Central memory CD8-positive, alpha-beta T cell (primary cell): ENCODE measurements at places on chromosomes 3 and 15.

DNA sequence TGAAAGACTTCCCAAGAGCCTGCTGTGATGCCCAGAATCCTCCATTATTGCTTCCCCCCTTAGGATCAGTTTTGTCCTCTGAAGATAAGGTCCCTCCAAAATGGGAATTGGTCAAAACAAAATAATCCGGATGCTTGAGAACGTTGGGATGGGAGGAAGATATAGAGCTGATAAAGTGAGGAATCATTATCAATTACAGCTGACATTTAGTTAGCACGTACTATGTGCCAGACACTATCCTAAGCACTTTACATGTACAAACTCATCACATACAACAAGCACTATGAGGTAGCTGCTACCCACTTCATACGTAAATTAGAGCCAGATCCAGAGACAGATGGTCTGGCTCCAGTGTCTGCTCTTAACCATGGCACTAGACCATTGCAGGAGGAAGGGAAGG is 6.6 kb upstream of the RPP25 start:
- H3K27me3 ChIP-seq = peaks cover 34% of the 10 kb centered on the region
- H3K27ac ChIP-seq = no peak overlapping the region
- no peak overlapping the region for H3K4me3 ChIP-seq
- peaks cover 4% of the 10 kb centered on the region for H3K36me3 ChIP-seq

GRCh38 chr3:196419386-196419785 is 12.8 kb downstream of the UBXN7 start:
- no peak overlapping the region for H3K27ac ChIP-seq
- H3K4me1 ChIP-seq = peaks cover 66% of the 10 kb centered on the region
- no peak for DNase-seq
- no peaks in the 10 kb centered on the region for H3K27me3 ChIP-seq
- no peaks in the 10 kb centered on the region for H3K36me3 ChIP-seq

GRCh38 chr15:58977887-58978286 is 9.6 kb upstream of the RNF111 start:
- H3K4me1 ChIP-seq = peaks cover 25% of the 10 kb centered on the region
- DNase-seq = no peak
- H3K36me3 ChIP-seq = peaks cover 4% of the 10 kb centered on the region
- H3K27ac ChIP-seq = no peak overlapping the region
- no peak overlapping the region for H3K4me3 ChIP-seq

DNA sequence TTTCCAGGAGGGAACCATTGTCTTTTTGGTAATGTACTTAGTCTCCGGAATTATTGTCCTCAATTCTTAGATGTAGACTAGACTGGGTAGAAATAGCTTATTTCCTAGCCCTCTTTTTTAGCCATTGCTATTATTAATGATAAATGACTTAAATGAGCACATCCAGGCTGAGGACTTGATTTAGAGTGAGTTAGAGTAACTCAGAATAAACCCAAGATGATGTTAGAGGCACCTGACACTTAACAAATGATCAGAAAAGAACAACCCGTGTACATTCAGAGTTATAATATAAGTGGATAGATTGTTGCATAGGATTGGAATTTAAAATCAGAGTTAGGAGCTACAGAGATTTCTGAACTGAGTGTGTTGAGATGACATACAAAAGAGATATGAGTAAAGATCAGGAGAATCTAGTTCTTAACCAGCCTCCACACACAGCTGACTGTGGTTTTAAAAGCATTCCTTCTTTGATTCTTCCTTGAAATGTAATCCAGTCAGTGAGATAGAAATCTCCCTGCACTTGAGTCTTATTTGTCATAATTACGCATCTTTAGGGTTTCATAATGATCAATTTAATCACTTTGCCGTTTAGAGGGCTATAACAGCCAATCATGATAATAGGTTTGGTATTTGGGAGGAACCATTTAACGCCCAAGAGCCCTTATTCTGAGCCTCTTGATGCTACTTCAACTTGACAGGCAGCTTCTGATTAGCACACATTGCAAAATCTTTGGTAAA is 366.5 kb downstream of the GAP43 start:
- H3K4me3 ChIP-seq = no peak overlapping the region
- no peaks in the 10 kb centered on the region for H3K27me3 ChIP-seq
- no peak for DNase-seq
- no peak overlapping the region for H3K27ac ChIP-seq
- no peaks in the 10 kb centered on the region for H3K36me3 ChIP-seq

GRCh38 chr3:50415816-50416215 is 56.5 kb upstream of the TMEM115 start:
- no peak overlapping the region for H3K4me3 ChIP-seq
- H3K27me3 ChIP-seq = no peaks in the 10 kb centered on the region
- peaks cover 27% of the 10 kb centered on the region for H3K4me1 ChIP-seq

DNA sequence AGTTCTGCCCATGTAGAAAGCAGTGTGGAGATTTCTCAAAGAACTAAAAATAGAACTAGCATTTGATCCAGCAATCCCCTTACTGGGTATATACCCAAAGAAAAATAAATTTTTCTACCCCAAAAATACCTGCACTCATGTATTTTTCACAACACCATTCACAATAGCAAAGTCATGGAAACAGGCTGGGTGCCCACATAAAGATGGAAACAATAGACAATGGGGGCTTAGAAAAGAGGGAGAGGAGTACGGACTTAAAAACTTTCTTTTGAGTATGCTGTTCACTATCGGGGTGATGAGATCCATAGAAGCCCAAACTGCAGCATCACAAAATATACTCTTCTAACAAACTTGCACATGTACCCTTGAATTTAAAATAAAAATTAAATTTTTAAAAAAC is 345.1 kb upstream of the CCDC54 start:
- no peak overlapping the region for H3K27ac ChIP-seq
- H3K27me3 ChIP-seq = peaks cover 7% of the 10 kb centered on the region
- no peaks in the 10 kb centered on the region for H3K36me3 ChIP-seq

DNA sequence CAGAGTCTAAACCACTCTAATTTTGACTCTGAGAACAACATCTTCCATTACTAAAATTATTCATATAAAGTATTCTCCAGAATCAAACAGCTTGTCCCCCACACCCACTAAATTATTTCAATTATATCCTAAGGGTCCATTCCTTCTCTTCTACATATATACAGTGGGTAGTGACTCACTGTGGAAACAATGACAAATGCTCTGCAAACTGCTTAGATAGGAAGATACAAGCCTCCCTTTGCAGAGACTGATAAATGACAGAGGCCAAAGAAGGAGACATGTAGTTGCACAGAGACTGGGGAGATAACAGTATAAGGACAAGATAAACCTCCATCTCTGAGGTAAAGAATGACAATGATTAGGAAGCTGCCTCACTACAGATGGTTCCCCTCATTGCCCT is 1087.4 kb downstream of the AGBL1 start:
- H3K36me3 ChIP-seq = no peaks in the 10 kb centered on the region
- no peak overlapping the region for H3K27ac ChIP-seq
- H3K4me1 ChIP-seq = no peaks in the 10 kb centered on the region

- no peaks in the 10 kb centered on the region for H3K4me1 ChIP-seq
- H3K4me3 ChIP-seq = no peak overlapping the region
- DNase-seq = no peak
- no peaks in the 10 kb centered on the region for H3K36me3 ChIP-seq
- H3K27ac ChIP-seq = no peak overlapping the region
These were observed 15.1 kb downstream of the PLSCR5 start for GRCh38 chr3:146589899-146590508.

DNA sequence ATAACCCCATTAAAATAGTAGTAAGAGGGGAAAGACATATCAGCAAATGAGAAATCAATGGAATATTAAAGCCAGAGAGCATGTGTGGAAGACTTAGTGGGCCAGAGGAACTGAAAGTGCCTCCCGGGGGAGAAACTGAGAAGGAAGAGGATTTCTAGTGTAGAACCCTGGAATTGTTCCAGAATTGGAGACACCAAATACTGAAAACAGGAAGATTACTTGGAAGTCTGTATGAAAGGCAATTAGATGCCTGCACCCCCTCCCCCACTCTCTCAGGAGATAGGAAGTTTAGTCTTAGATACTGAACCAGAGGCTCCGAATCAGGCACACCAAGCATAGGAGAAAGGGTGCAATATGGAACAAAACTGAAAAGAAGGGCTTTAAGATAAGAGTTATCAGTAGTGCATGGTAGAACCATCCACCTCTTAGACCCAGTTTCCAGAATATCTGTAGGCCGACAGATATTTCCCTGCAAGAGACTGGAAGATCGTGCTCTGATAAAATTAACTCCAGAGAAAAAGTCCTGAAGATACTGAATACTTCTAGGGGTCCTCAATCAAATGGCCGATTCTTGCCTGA is 32.4 kb downstream of the KLHL18 start:
- H3K4me3 ChIP-seq = no peak overlapping the region
- H3K27ac ChIP-seq = peak overlapping the region; percentile 36
- H3K27me3 ChIP-seq = no peaks in the 10 kb centered on the region
- DNase-seq = no peak
- H3K4me1 ChIP-seq = peaks cover 21% of the 10 kb centered on the region

DNA sequence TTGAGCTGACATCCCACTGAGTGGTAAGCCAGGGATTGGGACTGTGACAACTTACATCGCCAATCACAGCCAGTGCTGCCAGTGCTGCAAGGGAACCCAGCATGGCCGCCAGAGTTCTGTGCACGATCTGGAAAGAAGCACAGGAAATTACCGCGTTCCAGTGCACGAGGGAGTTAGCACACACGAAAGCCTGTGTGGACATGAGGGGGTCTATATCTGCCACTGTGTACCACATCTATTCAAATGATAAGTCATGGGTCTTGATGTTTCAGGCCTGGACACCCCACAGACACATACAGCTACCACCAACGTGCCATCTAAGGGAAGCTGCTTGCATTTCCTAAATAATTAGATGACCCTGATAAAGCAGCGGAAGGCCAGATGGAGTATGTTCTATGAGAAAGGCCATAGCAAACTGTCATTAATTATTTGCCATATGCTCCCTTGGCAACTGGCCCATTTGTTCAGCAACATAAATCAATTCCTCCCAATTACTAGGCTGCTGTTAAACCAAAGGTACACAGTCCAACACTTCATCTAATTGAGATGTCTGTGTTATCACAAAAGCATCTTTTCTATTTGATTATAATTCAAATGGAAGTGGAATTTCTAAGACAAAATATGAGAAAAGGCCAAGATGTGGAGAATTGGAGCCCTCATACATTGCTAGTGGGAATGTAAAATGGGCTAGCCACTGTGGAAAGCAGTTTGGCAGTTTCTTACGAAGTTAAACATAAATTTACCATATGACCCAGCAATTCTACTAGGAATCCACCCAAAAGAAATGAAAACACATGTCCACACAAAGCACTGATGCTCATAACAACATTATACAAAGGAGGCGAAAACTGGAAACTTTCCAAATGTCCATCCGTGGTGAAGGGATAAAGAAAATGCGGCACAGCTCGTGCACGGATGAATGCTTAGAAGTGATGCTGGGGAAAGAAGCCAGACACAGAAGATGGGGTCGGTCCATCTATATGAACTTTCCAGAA is 108.3 kb downstream of the OCA2 start:
- H3K4me3 ChIP-seq = no peak overlapping the region
- H3K36me3 ChIP-seq = no peaks in the 10 kb centered on the region
- no peaks in the 10 kb centered on the region for H3K27me3 ChIP-seq
- no peak overlapping the region for H3K27ac ChIP-seq

DNA sequence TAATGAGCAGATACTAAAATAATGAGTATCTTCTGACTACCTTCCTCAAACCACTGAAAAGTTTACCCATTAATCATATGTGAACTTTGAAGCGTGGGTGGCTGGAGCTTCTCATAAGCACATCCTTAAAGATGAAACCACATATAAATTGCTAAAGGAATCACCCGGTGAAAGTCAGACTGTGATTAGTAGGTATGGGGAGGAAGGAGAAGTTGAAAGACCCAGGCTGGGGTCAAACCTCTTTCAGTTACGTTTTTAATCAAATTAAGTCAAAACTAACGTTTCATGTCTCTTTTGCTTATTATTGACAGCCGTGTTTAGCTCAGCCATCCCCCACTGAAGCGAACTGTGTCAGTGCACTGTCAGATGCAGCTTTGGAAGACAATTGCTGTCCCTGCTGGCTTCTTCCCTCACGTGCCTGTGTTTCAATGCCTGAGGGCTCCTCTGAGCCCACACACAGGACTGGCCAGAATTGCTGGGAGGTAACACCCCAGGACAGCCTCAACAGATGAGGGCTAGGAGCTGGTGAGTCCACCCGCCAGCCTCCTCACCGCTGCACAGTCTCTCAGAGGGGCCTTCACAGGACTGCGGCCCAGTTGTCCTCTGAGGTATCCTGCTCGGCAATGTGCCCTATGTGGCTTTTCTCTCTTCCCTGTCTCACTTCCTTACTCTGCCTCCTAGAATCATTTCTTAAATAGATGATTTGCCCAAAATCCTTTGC is 29.3 kb upstream of the SH3BP5 start:
- peak overlapping the region; percentile 81 for H3K27ac ChIP-seq
- peaks cover 27% of the 10 kb centered on the region for H3K4me1 ChIP-seq
- peak overlapping the region; percentile 50 for H3K4me3 ChIP-seq
- no peaks in the 10 kb centered on the region for H3K27me3 ChIP-seq
- DNase-seq = no peak

DNA sequence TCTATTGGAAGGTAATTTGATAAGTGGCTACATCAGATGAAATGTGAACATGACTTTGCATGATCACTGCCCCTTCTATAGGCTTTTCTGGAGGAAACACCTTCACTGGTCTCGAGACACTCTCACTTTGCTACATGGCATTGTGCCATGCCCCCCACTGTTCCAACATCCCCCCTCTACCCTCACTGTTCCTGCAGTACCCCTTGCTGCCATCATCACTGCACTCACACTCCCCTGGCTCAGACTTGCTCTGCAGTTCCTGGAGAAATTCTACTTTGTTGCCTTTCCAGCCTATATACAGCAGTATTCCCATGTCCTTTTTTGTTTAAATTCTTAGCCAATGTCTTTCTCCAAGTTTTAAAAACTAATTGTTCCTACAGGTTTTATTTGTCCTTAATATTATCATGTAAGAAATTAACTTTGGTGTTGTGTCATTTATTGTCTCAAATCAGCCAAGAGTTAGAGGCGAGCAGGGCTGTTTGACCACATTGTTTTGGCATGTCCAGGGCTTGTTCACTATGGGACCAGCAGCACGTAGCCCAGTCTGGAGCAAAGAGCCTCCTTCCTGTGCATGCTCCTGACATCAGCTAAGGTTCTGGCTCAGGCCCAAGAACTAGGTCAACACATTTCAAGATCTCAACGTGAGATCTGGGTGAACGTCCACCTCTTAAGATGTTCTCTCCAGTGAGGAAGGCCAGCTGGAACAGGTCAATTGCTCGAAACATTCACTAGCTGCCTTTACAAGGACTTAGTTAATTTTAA is 246.4 kb downstream of the SLC9A9 start:
- no peak overlapping the region for H3K4me3 ChIP-seq
- no peak for DNase-seq
- H3K27me3 ChIP-seq = no peaks in the 10 kb centered on the region
- H3K36me3 ChIP-seq = no peaks in the 10 kb centered on the region
- H3K4me1 ChIP-seq = no peaks in the 10 kb centered on the region

GRCh38 chr3:81929697-81930096 is 168.3 kb upstream of the GBE1 start:
- H3K4me1 ChIP-seq = no peaks in the 10 kb centered on the region
- DNase-seq = no peak
- H3K36me3 ChIP-seq = no peaks in the 10 kb centered on the region
